HS-5 (cell line): ENCODE measurements at places on chromosomes 4 and X.

GRCh38 chr4:123244137-123244536 is 152.5 kb upstream of the SPRY1 start:
- DNase-seq: no peak

GRCh38 chr4:153595894-153596601 is 88.0 kb upstream of the TLR2 start:
- no peak for DNase-seq

- DNase-seq: no peak
Observed at GRCh38 chrX:118740276-118740889, 13.0 kb downstream of the IL13RA1 start.

DNA sequence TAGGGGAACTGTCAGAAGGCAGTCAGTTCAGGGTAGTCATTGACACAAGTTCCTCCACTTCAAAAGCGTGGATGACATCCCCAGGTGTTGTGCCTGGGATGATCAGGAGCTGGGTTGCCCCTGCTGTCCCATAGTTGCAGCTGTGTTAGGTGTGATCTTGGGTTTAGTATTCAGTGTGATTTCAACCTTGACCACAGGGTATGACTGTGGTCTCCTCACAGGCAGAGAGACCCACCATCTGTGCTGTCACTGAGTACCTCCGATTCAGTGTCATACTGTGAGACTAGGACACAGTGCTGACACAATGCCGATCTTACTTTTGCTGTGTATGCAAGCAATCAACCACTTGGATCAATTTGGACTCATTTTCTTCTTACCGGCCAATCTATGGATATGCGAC is 25.2 kb downstream of the FOXR2 start:
- no peak for DNase-seq

DNA sequence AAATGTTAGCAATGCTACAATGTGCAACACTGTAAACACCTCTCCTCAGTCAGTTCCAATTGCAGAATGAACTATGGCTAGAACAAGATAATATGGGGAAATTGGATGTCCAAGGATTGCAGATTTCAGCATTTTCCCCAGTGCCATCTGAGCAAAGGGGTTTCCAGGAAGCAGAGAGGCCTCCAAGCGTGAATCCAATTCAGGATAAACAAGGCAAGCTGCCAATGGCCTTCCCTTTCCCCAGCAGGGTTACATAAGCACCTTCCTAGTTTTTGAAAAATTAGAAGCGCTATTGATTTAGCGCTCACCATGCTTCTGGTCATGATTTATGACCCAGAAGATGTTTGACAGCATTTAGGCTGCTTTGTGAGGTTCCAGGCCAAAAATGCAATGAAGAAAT is 223.0 kb upstream of the GATB start:
- DNase-seq: no peak

DNA sequence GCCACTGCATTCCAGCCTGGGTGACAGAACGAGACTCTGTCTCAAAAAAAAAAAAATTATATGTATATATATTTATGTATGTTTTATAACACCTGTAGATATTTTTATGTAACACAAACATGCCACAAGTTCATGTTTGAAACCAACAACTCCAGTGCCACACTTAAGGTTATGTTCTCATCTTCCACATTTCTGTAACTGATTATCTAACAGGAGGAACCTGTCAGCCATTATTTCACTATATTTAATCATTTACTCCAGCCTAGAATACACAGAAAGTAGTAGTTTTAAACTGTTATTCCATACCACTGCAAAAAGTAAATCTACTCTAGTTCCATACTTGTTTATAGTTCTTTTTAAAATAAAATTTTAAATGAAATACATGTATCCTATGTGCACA is 32.3 kb downstream of the MCUB start:
- DNase-seq: no peak

- no peak for DNase-seq
Observed at GRCh38 chr4:14180983-14181601, 553.6 kb upstream of the BOD1L1 start.

DNA sequence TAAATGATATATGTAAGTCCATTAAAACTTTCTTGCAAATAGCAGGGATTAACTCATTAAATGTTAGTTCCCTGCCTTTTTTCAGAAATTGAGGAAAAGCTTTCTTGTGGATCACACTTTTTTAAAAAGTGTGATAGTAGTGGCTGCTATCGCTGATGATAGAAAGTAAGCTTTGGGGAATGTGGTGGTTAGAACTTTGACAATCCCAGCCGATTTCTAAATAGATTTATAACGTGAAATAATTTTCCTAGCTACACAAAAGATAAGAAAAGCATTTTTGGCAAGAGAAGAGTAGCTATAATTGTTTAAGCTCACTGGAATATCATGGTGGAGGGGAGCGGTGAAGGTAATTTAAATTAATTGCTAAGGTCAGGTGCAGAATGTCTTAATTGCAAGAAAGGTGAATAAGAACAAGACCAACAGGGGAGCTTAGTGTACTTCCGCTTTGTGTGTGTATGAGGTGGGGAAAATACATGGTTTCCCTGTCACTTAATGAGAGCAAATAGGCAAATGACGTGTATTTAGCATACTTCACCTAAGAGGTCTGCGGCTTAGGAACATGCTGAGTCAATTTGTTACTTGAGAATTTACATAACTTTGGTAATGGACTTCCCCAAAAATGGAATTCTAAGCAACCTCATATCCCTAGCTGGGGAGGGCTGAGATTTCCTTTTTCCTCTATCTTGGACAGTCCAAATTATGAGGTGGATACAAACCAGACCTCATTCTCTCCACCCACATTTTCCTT is 11.7 kb upstream of the IL21 start:
- no peak for DNase-seq

GRCh38 chrX:33987458-33987857 is 144.7 kb downstream of the FAM47A start:
- DNase-seq: no peak

- no peak for DNase-seq
Observed at GRCh38 chr4:15117270-15117946, 115.1 kb downstream of the CPEB2 start.

DNA sequence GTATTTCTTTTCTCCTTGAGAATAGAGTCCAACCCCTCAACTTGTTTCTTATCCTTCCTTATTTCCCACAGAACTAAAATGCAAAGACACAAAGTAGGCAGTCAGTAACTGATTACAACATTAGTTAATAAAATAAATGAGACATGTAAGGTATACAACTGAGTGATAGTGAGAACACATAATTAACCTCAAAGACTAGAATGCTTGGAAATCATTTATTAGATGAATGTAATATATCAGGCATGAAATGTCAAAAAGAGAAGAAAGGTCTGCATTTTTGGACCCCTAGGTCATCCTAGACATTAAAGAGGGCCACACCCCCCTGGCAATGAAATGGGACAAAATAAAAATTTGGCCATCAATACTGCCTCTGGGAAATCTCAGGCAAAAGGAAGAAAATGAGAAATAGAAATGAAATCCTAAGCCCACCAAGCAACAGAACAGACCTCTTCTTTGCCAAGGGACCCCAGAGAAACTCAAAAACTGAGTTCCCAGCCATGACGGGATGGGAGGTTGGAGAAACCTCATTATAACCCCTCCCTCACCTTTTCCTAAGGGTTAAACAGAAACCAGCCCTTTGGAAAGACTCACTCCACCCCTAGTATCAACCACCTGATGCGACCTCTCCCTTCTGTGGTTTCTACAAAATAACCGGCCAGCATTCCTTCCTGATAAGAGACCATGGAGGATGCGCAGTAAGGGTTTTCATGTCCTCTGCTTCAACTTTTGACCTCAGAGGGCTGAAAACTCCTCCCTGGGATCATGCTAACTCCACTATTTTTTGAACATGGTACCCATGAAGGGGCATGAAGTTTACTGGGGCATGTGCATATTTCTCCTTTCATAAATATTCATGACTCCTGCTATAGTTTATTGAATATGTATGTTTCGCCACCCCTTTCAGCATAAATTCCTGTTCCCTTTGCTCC is 90.0 kb upstream of the EXOC1L start:
- no peak for DNase-seq

DNA sequence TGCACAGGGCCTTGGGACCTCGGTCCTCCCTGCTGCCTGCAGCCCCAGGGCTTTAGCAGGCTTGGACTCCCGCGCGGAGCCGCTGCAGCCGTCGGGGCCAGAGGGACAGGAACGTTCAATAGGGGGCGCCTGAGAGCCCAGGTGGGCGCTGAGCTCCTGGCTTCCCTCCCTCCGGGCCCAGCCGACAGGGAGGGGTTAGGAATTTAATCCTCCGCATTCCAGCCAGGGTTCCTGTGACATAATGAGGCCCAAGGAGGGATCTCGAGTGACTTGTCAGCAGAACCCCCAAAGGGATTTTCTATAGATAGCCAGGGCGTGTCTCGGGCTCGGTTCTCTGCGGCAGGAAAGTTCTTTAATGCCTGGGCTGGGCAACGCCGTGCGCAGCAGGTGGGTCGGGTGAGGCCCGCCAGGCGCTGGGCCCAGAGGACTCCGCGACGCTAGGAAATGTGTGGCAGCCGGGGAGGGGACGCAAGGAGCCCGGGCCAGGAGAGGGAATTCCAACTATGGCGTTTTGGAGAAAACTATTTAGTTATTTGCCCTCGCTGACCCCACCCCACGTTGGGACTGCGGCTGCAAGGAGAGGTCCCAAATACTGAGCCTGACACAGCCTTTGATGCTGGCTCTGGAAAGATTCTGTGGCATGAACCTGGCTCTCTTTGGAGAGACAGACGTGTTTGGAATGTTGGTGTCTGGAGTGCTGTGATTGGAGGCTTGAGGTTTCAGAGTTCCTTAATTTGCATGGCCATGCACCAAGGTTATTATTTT is 285.2 kb upstream of the GATB start:
- no peak for DNase-seq

DNA sequence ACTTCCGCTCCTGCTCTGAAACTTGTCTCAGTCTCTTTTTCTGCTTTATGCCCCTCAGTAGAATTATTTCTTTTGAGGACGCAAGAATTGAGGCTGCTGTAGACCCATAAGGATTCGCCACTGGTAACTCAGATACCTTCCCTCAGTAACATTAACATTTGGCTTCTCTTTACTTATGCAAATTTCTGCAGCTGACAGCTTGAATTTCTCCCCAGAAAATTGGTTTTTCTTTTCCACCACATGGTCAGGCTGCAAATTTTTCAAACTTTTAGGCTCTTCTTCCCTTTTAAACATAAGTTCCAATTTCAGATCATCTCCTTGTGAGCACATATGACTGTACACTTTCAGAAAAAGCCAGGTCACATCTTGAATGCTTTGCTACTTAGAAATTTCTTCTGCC is 839.3 kb upstream of the GRIA3 start:
- no peak for DNase-seq

DNA sequence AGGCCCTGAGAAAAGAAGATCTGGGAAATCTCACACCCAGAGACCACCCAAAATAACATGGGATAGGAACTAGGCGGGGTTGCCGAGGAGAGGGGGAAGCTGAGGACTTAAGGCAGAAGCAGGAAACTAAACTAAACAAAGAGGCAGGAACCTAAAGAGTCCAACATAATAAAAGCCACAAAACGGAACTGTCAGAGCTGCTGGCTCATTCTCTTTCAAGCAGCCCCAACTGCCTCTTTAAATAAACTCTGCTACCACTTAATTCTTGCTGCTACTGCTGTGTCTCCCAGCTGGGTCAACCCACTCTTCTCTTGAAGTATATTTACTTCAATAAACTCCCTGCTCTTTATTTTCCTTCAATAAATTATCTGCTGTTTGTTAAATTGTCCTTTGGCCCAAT is 44.5 kb downstream of the MAGEB16 start:
- DNase-seq: no peak

DNA sequence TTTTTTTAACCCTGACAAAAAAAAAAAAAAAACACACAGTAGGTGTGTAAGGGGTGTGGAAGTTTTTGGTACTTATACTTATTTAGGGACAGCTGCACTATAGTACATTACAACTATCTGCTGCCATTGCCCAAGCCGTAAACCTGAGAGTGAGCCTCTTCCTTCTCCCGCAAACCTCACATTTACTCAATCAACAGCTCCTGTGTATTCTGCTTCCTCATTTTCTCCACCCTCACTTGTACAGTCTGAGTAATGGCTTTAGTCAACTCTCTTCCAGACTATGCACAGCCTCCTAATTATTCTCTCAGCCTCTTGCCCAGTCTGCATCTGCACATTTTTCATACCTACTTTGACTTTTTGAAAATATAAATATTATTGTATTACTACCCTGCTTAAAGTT is 362.0 kb downstream of the ADAM29 start:
- no peak for DNase-seq

DNA sequence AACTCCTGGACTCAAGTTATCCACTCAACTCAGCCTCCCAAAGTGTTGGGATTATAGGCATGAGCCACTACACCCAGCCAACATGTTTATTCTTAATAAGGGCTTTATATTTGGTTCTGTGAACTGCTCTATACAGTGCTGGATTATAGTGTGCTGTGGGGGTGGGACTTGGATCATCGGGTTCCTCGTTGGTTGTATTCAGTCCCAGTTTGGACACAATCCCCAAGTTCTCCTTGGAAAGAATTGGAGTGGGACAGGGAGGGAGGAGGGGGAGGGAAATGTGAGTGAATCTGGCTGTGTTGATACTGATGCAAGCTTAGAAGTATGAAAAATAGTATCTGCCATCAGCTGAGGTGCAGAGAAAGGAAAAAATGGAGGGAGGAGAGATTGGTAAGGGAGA is 121.3 kb downstream of the KIT start:
- no peak for DNase-seq

DNA sequence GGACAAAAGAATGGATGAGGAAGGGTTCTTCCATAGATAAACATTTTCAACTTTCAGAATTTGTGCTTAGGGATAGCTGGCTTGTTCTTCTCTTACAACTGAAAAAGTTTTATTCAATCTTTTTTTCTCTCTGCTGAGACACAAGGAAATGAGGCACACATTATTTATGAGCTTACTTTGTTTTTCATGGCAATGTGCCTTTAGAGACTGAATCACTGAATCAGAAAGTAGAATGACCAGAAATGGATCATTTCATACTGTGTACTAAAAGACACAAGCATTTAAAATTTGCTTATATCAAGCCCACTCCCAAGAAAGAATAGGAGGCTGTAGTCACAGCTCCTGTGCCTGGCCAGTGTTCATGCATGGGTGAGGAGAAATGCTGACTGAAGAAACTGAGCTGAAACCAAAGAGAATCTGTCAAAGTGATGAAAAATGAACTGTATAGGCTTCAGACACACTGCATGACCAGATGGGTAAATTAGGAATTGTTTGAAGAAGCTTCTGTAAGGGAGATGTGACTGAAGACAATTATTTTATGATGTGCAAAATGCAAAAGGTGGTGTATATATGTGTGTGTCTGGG is 413.8 kb downstream of the RAPGEF2 start:
- DNase-seq: peak; percentile 33

- DNase-seq: peak; percentile 50
Observed at GRCh38 chr4:120156120-120156718, 89.6 kb upstream of the MAD2L1 start.
